ENCODE measurements at places on chromosomes 1 and 21.
A peak's percentile ranks its signal among the peaks of the same experiment; 100 is the strongest.

DNA sequence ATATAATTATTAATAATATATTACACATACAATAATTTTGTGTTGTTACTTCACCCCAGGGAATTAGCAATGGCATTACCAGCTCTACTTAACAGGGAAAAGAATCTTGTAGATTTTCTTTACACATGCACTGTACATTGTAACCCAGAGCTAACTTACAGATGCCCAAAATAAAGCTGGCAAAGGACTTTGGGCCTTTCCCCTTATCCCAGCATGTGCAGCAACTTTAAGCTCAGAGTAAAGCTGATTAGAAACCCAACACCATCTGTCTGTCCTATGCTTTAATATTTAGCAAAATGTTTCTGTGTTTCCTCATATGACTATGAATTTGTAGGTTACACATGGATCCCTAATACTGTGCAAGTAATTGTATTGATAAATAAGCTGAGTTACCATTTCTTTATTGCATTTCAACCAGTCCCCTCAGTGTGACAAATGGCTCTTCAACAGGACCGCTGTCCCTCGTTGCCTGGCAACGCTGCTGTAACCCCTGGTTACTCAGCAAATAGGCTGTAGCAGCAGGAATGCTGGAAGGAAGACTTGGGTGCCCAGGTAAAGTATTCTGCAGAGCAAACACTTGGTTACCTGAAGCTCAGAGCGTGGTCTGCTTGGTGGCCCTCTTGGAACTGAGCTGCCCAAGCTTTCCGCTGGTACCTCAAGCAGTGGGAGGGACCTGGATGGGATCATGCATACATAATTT is at the start of gene USH2A:
USH2A (minus strand) TSS at position 628 of the 700 bp plus-strand sequence. CDS start 1,112 bp downstream, outside the sequence.
- DNase-seq: no peak

GRCh38 chr1:205810448-205811157 is 2.4 kb downstream of the SLC41A1 start:
- DNase-seq: no peak

DNA sequence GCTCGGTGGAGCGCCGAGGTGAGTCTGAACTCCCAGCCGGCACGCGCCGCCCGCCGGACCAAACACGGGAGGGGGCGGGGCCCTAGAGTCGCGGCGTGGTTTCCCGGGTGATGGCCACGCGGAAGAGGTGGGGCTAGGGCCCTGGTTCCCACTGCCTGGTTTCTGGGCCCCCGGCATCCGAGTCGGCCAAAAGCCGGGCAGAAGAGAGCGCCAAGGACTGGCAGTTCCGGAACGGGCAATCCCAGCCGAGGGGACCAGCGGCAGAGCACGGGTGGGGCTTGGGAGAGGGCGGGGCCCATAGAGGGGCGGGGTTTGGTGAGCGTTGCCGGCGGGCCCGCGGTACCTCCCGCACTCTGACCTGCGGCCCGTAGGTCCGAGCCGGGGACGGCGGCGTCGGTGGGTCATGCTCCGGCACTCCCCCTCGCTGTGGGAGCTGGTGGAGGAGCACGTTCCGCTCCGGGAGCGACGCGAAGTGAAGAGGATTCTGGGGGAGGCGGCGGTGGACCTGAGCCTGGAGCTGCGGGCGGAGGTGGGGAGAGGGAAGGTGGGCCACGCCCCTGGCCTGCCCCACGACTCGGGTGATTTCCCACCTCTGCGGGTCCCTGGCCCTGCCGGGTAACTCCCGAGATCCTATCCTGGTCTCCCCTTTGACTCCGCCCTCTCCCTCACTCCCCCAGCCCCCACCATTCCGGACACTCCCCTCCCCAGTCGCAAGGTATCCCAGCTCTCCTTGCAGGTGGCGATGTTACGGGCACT is at the start of gene CCDC24:
CCDC24 (plus strand) TSS at position 124 of the 756 bp plus-strand sequence; CDS start at position 404, 280 bp downstream.
- DNase-seq: peak; percentile 86

DNA sequence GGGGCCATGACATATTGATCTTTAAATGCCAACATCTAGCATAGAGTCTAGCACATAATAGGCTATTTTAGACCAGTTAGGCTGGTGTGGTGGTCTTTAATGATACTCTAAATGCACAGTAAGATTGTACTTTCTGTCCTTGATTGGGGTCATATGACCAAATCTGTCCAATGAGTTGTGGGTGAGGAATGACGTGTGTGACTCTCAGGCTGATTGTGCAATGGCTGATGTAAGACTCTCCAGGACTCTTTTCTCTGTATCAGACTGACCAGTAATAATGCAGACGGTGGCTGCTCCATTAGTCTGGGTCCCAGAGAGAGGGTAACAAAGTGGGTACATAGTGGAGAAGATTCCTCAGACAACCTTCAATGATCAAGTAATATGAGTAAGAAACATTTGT is 541.6 kb upstream of the CAMK1G start:
- no peak for DNase-seq

DNA sequence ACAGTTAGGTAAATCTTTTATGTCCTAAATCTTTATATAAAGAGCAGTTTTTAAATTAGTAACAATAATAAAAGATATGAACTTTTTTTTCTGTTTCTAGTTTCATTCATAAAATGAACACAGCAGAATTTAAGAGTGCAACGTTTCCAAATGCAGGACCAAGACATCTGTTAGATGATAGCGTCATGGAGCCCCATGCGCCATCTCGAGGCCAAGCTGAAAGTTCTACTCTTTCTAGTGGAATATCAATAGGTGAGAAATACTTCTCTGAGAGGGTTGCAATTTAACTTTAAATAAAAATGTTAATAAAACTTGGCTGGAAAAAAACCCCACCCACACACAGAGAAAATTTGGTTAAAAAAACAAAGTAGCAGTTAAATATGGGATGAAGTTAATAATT is 15.0 kb upstream of the ANGPTL1 start:
- DNase-seq: no peak

DNA sequence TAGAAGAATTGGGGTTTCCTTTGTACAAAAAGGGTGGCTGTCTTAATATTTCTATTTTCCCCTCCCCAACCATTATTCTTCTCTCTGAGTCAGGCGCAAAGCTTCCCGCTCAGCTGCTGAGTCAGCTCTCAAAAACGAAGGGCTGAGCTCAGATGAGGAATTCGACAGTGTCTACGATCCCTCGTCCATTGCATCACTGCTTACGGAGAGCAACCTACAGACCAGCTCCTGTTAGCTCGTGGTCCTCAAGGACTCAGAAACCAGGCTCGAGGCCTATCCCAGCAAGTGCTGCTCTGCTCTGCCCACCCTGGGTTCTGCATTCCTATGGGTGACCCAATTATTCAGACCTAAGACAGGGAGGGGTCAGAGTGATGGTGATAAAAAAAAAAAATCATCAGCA is 3.0 kb upstream of the TUFT1 start:
- no peak for DNase-seq

- DNase-seq: no peak
Observed at GRCh38 chr1:7425771-7426170, 345.3 kb upstream of the VAMP3 start.

DNA sequence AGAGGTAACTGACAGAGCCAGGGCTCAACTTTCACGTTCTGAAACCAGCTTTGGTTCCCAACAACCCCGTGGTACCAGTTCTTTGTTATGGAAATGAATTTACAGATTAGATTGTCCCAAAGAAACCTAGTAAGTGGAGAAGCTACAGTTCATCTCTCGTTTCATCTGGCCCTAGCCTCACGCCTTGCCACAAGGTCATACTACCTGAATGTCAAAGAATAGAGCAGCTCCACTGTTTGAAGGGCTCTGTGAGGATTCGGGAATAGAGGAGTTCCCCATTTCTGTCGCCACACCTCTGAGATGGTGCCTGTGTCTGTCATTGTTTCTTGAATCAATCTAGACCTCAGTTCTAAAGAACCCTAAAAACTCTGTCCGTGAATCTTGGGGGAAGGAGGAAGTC is 15.0 kb upstream of the CDC42 start:
- DNase-seq: no peak

- DNase-seq: no peak
Observed at GRCh38 chr1:84271441-84272151, 29.9 kb upstream of the SAMD13 start.

GRCh38 chr1:233238884-233239431 is 56.6 kb downstream of the PCNX2 start:
- no peak for DNase-seq

- DNase-seq: no peak
Observed at GRCh38 chr21:28991861-28992525, 684 bp downstream of the LTN1 start.

- no peak for DNase-seq
Observed at GRCh38 chr1:184953600-184954219, 20.6 kb downstream of the NIBAN1 start.

- no peak for DNase-seq
Observed at GRCh38 chr1:158692356-158692755, 5.8 kb upstream of the SPTA1 start.

- DNase-seq: no peak
Observed at GRCh38 chr1:244548558-244549115, 87.6 kb downstream of the CATSPERE start.

- DNase-seq: no peak
Observed at GRCh38 chr1:171911506-171911905, 70.2 kb downstream of the DNM3 start.

GRCh38 chr1:95282518-95282895 is 48.5 kb downstream of the RWDD3 start:
- no peak for DNase-seq

GRCh38 chr21:45152265-45152746 is 77.9 kb downstream of the ADARB1 start:
- DNase-seq: peak; percentile 58

- DNase-seq: no peak
Observed at GRCh38 chr1:186792870-186793581, 35.7 kb upstream of the PLA2G4A start.

DNA sequence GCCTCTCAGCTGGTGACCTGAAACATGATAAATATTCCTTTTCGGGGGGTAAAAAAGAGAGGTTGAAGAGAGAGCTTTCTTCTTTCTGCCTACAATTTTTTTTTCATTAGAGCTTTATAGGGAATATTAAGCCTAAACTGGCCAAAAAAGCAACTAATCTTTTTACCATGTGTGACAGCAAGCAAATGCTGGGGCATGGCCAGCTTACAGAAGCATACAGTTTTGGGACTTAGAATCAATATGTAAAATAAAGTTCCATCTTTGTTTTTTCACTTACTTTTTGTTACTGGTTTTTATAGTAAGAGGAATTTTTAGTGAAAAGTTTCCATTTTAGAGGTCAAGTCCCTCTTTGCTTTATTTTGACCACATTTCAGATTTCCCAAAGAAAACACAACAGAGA is 301.2 kb upstream of the DEPDC1 start:
- no peak for DNase-seq

- DNase-seq: no peak
Observed at GRCh38 chr1:206725109-206725963, 40.6 kb downstream of the MAPKAPK2 start.

- no peak for DNase-seq
Observed at GRCh38 chr21:26519142-26519541, 53.9 kb downstream of the CYYR1 start.

DNA sequence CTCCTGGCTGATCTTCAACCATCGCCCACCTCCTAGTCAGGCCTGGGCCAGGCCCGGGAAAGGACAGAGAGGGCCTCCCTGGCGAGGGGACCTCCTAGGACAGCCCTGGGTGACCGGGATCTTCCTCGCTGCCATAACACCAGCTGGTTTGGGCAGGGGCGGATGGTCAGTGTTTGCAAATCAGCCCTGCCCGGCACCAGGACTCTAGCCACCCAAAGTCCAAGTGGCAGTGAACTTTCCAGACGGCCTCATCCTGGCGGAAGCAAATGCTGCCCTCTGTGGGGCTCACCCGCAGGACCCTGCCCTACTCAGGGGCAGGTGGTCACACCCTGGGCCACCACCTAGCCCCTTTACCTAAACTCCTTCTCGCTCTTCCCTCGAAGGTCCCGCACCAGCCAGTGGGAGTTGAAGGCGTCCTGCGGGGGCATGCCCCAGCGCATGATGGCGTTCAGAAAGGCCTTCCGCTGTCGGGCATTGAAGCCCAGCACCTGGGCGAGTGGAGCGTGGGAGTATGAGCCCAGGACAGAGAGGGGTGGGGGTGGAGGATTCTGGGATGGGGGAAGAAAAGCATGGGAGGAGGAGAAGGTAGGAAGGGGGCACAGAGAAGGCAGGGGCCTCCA is 55.3 kb downstream of the CHD5 start:
- no peak for DNase-seq

DNA sequence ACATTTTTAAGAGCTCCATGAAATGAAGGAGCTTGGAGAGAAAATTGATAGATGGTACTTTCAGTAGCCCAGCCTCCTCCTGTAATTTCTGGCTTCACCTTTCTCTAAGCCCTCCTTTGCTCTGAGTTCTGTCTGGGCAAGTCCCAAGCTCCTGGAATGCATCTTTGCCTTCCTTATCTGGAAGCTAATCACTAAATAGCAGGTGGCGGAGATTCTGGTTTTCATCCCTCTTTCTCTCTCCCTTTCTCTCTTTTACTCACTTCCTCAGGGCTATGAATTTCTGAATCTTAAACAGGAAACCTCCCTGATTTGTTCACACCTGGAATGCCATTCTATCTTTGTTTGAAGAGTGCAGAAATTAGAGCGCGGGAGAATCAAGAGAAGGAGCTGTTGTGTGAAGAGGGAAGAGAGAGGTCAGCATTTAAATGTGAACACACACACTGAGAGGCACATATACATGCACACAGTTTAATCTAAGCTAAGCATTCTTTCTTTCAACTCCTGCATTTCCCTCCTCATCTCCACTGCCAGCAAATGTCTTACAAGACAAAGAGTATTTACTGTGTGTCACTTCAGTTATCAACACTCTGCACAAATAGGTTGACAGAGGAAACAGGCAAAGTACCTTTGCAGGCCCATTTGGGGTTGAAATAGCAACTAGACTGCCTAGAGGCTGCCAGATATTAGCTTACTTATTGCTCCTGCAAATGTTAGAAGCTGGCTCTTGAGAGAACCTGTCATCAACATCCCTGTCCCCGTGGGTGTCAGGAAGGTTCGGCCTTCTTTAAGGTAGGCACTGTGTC is 199.4 kb upstream of the CAMK1G start:
- no peak for DNase-seq

DNA sequence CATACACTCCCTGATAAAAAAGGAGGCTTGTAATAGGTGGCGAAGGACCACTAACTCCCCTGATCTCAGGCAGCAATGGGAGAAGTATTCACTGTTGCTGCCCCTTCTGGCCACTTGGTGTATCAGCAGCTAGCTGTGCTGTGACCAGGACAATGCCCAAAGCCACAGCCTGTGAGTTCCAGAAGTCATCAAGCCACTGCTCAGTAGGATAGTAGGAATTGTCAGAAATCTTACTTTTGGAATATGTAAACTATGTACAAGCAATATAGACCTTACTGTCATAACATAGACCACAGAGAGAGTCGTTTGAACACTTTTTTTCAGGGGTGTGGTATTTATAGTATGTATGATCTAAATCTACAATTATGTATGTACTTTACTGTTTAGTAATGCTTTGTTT is 248.3 kb upstream of the CAMK1G start:
- no peak for DNase-seq

All from right atrium auricular region (tissue), 2 donors.